ENCODE measurements at places on chromosomes 6 and 20.

DNA sequence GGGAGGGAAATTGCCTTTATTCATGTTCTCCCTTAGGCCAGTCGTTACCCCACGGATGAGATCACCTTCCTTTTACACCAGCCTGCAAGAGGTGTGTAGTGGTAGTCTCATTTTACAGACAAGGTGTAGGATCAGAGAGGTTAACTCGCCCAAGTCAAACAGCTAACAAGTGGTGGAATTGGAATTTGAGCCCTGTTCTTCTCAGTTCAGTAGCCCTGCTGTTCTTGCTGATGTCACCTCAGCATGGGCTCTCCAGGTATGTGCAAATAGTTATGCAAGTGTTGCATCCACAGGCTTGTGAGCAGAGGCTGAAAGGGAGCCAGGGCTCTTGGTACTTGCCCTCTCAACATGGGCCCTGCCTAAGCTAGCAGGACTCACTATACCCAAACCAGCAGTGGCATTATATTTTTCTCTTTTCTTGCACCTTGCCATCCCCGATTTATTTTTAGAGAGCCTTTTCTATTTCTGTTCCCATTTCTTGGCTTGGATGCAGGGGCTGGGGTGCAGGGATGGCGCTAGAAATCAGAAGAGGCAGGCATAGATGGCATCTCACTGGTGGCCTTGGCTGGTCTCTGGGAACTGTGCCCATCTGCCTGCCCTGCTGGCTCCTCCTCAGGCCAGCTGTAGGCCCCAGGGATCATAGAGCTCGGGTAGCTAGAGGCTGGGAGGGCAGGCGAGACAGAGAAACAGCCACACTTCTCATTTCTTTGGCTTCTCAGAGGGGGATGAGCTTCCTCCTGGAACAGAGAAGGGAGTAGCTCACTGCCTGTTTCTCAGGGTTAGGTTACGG, 18.2 kb downstream of the PPARD start:
- DNase-seq: no peak

DNA sequence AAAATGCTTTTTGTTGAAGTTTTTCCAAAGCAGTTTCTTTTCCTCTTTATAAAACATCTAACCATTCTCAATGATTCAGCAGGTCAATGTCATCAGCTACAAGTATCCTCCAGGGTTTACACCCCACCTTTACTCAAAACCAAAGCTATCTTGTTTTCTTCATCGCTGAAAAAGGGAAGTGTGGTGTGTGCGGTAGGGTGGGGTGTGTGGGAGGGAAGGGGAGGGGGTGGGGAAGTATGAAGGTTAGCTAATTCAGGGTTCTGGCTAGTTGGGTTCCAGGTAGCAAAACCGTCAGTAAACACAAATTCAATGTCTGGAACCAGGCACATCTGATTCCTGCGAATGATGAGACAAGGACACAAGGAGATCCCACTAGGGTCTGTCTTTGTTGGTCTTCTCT, 189.6 kb downstream of the GJA10 start:
- peak; percentile 40 for DNase-seq

GRCh38 chr6:127365874-127366273, 22.5 kb upstream of the ECHDC1 start:
- no peak for DNase-seq

GRCh38 chr20:38055294-38055693, 21.7 kb downstream of the RPRD1B start:
- no peak for DNase-seq

- no peak for DNase-seq
Measured at GRCh38 chr20:14223806-14224205, 113.6 kb downstream of the FLRT3 start.

DNA sequence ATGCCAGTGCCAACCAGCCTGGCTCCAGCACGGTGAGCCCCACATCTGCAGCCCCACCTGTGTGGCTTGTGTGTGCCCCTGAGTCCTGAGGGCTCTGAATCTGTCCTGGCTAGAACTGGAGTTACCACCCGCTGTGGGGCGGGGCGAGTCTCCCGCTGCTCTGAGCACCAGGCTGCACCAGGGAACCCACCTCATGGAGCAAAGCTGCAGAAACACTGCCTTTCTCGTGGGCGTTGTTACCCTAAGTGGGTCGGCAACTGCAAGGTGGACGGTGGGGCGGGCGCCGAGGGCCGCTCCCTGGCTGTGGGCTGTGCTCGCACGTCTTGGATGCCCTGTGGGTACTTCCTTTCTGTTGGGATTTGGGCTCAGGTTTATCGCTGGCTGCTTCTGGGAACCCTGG, 12.7 kb upstream of the ZBTB46 start:
- DNase-seq: no peak

GRCh38 chr6:101400326-101401135, 7.0 kb downstream of the GRIK2 start:
- no peak for DNase-seq

DNA sequence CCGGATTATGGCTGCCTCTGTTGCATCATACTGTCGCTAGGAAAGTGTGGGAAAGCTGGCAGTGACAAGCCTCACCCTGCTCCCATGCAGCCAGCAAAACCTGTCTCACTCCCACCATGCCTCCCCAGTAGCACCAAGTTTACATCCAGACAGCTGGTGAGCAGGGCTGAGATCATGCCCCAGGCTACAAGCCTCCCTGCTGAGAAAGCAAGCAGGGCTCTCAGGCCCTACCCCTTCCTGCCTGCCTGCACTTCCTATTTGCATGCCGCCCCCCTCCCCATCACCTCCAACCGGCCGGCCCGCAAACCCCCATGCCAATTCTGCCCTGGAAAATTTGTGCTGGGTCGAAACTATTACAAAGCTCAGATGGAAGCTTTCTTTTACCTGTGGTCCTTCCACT, 408.2 kb upstream of the FKBP1C start:
- no peak for DNase-seq

GRCh38 chr6:39365281-39366074, 43.0 kb upstream of the KCNK16 start:
- no peak for DNase-seq

GRCh38 chr20:57364451-57364850, 13.4 kb downstream of the RAE1 start:
- DNase-seq: no peak

GRCh38 chr20:35088231-35089145, 4.1 kb downstream of the TRPC4AP start:
- DNase-seq: no peak

- DNase-seq: no peak
Measured at GRCh38 chr6:113094779-113095178, 747.6 kb downstream of the RFPL4B start.

GRCh38 chr6:122839906-122840305, 50.8 kb downstream of the SMPDL3A start:
- DNase-seq: no peak
